Activated CD8-positive, alpha-beta memory T cell treated with anti-CD3 and anti-CD28 coated beads for 1 hour (primary cell): ENCODE measurements at places on chromosomes 6 and 20.

DNA sequence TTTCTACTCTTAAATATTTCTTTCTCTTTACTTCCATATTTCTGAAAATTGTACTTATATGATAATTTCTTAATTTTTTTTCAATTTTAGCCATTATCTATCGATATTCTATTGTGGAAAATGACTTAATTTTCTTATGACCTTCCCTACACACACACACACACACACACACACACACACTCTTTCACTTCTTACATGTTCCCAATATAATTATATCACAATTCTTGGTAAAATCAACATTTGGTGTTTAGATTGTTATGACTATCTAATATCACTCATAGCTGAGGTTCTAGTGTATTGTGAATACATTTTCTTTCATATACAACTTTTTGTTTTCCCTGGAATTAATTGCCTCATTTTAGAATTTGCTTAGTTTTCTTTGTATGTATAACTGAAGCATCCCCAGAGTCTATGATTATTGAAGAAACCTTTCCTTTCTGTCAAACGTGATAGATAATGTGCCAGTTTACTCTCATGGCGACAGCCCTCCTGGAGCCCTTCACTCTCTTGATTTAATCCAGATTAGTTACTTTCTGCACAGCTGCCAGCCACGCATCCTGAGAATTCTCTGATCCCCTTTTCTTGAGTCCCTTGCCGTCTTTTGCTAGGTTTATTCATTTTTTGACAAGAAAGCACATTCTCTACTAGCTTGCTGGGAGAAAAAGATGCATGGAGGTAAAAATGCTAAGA, 63.4 kb downstream of the RNF182 start:
- DNase-seq = no peak

- no peak for DNase-seq
Measured at GRCh38 chr20:41587523-41587922, 30.7 kb downstream of the CHD6 start.

DNA sequence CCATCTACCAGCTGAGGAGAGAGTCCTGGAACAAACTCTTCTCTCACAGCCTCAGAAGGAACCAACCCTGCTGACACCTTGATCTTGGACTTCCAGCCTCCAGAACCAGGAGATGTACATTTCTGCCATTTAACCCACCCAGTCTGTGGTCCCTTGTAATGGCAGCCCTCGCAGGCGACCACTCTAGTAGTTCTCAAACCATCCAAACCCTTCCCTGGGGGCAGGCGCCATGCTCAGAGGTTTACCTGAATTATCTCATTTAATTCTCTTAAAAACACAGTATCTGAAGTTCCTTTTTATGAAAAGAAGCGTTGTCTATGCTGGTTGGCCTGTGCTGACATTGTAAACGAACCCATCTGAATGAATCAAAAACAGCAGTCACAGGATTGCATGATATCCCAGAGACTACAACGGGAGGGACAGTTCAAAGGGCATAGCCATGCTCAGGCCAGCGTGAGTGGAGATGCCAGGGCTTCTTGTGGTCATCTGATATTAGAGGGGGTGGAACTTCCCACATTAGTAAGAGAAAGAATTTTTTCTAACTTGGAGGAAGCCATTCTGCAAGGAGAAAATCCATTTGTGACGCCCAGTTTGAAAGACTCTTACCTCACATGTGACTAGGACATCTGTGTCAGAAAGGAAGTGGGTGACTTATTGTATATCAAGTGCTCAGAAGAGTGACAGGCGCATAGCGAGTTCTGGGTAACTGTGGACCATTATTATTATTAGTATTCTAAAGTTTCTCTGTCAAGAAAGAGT, 17.2 kb upstream of the TAGAP start:
- no peak for DNase-seq

- no peak for DNase-seq
Measured at GRCh38 chr6:14856177-14856576, 389.7 kb upstream of the JARID2 start.

- DNase-seq = no peak
Measured at GRCh38 chr20:37356387-37356786, 10.4 kb downstream of the SRC start.

DNA sequence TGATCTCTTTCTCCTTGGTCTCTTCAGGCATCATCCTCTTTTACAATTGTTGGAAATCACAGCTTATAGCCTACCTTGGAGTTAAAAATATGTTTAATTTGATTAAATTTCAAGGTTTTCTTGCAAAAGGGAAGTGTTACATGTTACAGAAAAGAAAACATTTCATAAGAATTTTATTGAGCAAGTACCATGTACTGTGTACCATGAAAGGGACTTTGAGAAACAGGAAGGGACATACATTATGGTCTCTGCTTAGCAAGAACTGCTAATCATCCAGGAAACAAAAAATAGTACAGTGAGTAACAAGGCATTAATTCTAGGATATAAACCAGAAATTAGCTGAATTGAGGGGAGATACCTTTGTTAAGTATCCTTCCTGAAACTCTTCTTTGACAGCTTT, 145.3 kb upstream of the SPACA1 start:
- DNase-seq = no peak

- no peak for DNase-seq
Measured at GRCh38 chr6:157911786-157912185, 69.9 kb upstream of the SYNJ2 start.

DNA sequence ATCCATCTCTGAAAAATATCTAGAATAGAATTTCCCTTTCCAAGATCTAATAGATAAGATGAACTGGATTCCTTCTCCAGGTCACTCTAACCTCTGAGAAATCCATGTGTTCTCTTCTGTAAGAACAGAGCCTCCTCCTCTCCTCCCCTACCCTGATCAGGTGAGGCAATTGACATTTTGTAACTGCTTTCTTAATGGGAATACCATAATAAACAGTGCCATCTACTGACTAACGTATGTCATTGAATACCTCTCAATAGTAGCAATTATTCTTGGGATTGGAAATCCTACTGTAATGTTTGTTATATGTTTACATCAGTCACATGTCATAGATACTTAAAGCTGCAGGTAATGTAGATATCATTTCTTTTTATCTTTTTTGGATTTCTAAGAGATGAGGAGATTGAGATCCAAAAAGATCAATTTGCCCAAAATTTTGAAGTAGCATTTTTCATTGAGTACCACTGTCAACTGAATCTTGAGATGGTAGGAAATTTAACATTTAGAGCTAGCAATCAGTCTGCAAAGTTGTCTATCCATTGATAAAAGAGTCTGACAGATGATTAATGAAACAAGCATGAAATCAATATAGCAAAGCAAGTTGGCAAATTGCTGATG, 365.8 kb upstream of the HSF2 start:
- no peak for DNase-seq

- DNase-seq = no peak
Measured at GRCh38 chr20:56195946-56196345, 52.6 kb upstream of the MC3R start.

DNA sequence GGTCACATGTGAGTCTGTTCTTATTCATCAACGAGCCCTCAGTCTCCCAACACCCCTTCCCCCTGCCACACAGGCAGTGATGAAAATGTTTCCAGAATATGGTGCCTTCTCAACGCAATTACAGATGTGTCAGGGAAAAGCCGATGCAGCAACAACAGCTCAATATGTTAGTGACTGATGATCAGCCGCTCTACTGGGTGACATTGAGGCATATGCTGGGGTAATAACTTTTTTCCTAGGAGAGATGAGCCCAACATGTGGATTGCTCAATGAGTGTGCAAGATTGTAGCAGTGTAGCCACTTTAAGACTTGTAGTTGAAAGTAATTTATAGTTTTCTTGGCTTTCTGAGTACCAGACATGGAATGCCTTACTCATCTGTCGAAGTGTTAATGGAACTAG, 49.4 kb downstream of the DTD1 start:
- DNase-seq = no peak
